Hematopoietic multipotent progenitor cell treated with erythropoietin and hydrocortisone succinate and interleukin-3 and kit ligand, for 8 days (in vitro differentiated cells): ENCODE measurements at places on chromosomes 6 and 20.

DNA sequence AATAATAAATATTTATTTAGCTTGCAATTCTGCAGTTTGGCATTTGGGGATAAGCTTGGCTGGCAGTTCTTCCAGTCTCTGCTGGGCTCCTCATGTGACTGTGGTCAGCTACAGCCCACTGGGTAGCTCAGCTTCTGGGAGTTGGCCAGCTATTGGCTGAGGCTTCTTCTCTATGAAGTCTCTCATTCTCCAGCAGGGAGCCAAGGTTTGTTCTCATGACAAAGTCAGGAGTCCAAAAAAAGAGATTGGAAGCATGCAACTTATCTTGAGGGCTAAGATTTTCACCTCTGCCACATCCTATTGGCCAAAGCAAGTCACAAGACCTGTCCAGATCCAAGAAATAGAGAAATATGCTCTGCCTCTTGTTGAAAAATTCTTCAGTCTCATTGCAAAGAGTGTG, 94.6 kb downstream of the SNAP25 start:
- no peak for DNase-seq

DNA sequence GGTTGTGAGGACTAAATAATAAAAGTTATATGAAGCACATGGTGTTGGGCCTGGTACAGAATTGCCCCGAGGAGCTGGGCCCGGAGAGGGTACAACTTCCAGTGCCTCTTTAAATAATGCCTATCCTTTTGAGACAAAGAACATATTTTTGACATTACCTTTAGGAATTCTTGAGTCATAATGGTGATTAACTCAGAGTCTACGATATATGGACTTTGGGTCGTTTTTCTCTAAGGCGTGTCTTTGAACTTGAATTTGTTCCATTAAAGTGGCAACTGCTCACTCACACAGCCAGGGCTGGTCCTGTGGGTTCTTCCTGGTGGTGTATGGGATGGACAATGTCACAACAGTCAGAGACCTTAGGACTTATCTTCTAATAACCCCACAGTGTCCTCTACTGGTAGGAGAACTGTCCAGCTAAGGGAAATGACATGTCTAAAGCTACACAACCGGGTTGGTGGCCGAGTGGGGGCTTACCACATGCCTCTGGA, 106.5 kb downstream of the CDC5L start:
- DNase-seq = peak; percentile 14

- peak; percentile 97 for DNase-seq
Observed at GRCh38 chr6:4176907-4177306, 41.5 kb upstream of the ECI2 start.

GRCh38 chr6:17450832-17451231, 57.4 kb downstream of the CAP2 start:
- DNase-seq = no peak

DNA sequence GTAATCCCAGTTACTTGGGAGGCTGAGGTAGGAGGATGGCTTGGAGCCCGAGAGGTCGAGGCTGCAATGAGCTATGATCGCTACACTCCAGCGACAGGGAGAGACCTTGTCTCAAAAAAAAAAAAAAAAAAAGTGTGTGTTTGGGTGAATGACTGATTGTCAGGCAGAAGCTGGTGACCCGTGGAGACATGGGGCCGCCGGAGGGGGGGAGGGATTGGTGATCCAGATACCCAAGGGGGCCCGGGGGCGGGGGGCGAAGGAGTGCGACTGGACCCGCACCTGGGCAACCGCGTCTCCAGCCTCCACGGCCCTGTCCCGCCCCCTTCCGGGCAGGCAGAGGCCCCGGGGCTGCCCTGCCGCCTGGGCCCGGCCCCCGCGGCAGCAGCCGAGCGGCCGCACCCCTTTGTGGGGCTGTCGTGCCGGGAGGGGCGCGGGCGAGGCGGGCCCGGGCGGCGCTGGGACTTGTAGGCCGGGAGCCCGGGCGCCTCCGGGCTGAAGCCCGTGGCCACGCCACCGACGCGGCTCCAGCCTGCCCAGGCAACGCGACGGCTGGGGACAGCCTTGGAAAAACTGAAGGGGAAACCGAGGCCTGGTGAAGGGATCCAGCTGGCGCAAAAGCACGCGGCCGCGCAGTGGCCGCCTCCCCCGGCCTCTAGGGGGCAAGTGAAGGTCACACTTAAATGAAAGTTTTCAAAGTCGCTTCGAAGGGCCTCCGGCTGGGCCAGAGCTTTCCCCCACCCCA, 2.1 kb upstream of the RBM38 start:
- DNase-seq = peak; percentile 85

DNA sequence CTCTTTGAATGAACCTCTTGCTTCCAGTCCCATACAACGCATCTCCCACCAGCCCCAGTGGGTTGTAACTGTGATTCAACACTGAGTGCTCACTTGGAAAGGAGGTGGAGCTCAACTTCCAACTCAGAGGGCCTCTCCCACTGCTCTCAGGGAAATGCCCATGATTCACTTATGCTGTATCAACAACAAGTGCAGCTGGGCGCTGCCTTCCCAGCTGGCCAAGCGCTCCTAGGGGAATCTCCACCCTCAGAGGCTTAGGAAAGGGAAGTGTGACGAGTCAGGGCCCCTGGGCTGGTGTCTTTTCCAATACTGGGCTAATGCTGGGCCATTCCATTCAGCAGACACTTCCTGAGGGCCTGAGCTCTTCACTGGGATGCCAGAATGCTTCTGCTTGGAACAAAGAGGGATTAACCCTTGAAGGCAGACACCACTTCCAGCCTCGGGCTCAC, 8.1 kb upstream of the OCSTAMP start:
- no peak for DNase-seq

- DNase-seq = no peak
Observed at GRCh38 chr6:107488174-107488874, 1.6 kb upstream of the SOBP start.

DNA sequence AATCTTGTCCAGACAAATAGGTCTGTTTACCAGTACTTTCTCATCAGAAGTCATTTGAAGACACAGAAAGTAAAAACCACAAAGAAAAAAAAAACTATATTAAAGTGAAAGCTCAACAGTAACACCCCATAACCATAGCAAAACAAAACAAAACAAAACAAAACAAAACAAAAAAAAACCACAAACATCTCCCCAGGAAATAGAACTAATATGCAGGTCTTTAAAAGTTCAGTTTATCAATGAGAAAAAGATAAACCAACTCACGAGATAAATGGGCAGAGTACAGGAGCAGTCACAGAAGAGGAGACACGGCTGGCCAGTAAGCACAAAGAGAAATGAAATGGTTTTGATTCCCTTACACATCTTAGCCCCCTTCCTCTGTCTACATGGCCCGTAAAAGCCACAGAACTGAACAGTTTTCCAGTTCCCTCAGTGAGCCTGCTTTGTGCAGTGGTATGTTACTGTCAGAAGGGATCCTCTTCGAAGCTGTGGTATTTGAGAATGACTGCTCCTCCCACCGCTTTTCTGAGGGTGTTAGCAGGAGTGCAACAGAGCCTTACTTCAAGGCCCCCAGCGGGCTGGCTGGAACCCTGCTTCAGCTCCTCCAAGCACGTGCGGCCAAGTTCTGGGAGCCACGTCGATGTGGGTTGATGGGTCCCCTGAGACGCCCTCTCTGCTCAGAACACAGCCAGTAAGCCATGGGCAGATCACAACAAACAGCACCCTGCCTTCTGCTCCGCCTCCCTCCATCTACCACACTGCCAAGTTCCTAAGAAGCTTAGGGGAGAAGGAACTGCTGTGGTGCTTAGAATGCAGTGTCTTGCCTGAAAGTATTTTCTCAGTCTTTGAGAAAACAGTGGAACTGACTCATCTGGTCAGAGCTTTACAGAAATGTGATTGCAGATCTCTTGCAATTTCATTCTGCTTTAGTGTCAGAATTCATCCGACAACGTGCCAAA, 14.0 kb downstream of the UST start:
- DNase-seq = no peak

- DNase-seq = no peak
Observed at GRCh38 chr6:91538622-91539021, 951.8 kb upstream of the MAP3K7 start.

DNA sequence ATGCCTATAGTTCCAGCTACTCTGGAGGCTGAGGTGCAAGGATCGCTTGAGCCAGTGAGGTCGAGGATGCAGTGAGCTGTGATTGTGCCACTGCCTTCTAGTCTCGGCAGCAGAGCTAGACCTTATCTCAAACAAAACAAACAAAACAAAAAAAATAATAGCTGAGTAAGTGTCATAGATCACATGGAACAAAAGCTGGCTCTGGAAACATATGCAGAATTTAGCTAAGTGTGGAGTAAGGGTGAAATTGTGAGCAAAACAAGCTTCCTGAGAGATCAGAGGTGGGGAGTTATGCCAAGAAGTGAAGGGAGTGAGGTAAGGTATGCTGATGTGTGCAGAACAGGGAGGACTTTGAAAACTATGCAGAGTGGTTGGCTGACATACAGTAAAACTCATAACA, 18.7 kb downstream of the SGK1 start:
- DNase-seq = no peak

GRCh38 chr6:107524626-107525025, 34.7 kb downstream of the SOBP start:
- DNase-seq = no peak

GRCh38 chr20:9616455-9616805, 102.0 kb downstream of the LAMP5 start:
- DNase-seq = no peak

- DNase-seq = peak; percentile 32
Observed at GRCh38 chr6:117561128-117561527, 41.2 kb downstream of the GOPC start.

GRCh38 chr6:74651948-74652842, 553.7 kb downstream of the COL12A1 start:
- DNase-seq = no peak

- DNase-seq = no peak
Observed at GRCh38 chr20:9203081-9203447, 134.2 kb downstream of the PLCB4 start.

DNA sequence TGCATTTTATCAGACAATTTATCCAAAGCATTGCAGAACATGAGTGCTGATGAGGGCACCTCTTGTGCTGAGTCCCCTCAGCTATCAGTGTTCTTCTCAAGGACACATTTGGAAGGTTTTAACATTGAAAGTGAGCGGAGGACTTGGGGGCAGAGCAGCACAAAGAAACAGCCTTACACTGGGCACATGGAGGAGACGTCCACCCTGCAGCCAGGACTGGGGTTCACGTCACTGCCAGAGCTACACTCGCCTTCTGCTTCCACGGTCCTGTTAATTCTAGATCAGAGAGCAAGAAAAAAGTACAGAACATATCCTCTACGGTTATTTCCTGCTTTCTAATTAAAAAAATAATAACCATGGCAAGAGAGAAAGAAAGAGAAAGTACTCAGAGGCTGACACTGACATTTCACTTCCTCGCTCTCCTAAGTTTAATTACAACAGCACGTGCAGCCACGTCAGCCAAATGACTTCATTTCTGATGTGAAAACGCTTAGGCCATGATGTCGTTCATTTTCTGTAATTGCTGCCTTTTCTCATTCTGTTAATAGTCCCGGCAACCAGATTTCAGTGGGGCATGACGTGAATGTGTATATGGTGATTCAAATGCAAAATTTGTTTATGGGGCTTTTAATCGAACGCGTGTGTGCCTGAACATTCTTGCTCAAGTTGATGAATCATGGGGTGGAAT, 5.1 kb downstream of the PRND start:
- no peak for DNase-seq

DNA sequence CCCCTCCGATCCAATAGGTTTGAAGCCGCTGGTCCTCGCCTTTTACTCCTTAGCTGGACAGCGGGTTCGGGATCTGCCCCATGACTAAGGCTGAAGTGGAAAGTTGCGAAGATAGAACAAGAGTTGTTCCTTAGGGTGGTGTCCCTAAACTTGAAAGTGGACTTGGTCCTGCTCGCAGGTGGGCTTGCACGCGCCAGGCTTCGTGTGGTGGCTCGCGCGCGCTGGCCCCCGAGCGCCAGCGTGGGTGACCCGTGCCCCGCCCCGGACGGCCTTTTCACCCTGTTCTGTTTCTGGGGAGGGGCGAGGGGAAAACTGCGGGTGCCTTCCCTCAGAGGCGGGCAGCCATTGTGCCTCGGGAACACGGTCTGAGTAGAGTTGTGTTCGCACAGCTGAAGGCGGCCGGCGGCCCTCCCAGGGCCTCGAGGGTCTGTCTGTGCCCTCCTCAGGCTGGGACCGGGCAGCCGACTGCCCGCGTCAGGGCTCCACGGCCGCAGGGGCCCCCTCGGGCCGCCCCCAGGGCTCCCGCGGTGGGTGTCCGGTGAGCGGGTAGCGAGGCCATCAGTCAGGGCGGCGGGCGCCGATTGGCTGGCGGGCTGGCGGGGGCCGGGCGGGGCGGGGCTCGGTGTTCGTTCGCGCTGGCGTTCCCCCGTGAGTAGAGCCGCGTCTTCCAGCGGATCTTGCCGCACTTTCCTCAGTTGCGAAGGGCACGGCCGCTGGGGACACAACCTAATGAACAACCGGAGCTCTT, 33.0 kb downstream of the RREB1 start:
- DNase-seq = peak; percentile 76

DNA sequence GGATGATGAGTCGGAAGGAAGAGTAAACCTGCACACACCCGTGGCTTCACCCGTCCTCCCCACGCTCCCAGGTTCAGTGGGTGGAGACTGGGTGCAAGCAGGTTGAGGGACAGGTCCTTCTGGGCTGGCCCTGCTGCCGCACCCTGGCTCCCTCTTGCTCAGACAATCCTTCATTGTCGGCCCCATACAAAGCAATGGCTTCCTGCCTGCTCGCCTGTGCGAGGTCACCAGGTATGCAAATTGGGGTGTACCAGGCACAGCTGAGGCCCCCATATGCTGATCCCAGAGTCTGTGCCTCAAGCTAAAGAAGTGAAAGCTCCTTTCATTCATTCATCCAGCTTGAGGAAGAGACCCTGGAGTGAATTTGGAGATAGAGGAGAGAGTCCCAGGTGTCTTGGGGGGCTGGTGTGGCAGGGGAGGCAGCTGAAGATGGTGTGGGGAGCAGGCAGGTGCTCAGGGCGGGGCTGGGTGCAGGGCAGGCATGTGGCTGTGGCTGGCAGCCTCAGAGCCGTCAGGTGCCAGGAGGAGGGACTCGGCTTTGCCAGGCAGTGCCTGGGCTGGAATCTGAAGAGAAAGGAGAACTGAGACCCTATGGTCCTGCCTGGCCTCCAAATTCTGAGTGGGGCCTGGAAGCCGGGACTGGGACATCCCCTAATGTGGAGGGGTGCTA, 4.7 kb downstream of the SLCO4A1 start:
- DNase-seq = no peak

DNA sequence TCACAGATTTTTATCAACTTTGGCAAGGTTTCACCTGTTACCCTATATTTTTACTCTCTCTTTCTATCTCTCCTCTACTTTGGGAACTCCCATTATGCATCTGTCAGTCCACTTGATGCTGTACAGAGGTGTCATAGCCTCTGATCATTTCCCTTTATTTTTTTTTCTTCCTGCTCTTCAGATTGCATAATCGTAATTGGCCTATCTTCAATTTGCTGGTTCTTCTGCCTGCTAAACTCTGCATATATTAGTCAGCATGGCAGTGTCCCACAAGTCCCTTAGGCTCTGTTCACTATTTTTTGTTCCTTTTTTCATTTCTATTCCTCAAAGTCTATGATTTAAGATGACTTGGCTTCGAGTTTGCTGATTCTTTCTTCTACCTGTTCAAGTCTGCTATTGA, 44.7 kb upstream of the MICB start:
- DNase-seq = no peak

DNA sequence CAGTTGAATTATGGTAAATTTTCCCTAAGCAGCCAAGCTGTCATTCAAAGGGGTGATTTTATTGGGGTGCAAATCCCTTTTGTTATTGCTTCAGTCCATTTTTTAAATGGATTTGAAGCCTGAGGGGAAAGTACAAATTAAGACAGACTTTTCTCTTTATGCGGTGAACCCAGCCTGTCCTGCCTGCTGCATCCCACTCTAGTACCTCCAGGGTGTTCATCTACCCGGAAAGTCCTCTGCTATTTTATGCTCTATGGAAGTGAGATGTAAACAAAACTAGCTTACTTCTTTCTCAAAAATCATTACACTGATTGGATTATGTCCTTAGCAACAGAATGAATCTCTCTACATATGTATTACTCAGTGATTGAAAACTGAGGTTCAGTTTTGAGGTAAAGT, 1088.9 kb upstream of the CITED2 start:
- DNase-seq = no peak
